ENCODE measurements at places on chromosomes 5 and 9.

DNA sequence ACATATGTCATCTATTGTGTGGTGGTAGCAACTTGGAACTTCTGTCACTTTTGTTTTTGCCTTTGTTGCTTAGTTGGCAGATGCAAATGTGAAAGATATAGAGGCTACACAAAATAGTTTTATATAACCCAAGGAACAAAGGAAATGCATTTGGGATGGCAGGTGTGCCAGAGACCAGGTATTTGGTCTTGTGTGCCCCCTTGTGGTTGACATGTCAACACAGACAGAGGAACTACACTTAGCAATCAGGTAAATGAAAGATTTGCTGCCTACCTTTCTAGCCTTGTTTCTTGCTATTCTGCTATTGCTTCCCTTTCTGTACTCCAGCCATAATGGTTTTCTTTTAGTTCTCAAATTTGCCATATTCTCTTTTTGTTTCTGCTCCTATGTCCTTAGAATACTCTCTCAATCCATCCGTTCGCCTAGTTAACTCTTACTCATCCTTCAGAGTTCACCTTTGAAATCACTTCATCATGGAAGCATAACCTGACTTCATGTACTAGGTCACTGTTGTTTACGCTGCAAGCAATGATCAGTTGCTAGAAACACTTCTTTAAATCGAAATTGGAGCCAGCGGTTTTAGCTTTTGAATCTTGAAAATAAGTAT is 119.5 kb downstream of the TRPM3 start:
- no peak for DNase-seq

- no peak for DNase-seq
These were observed 46.2 kb downstream of the PCA3 start for GRCh38 chr9:76810377-76810957.

DNA sequence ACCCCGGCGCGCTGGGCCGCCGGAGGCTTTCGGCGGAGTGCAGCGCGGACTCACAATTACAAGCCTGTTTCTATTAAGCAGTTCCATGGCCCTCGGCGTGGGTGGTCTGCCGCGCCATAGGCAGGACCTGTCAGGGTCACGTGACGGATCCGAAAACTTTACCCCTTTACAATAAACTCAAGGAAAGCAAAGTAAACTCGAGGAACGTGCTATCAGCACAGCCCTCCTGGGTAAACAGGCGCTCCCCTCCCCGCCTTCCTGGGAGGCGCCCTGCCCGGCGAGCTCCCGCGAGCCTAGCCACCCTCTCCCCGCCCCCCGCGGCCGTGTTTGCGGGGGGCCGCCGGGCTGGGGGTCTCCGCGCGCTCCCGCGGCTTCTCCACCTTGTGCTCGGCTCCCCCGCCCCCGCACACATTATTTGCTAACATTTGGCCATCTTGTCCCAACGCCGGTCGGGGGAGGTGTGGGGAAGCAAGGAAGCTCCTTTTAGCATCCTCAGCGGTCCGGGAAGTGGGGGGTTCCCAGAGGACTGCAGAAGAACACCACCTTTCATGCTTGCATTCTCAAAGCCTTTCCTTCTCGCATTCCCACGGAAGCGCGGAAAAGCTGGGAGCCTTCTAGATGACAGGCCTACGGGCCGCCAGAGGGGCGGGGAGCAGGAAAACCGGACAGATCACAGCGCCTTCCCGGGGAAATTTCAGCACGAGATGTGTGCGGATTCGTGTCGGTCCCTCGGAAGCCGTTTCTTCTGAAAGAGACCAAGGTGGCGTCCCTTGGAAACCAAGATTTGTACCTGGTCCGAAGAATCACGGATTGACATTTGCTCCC is at the start of gene PTCH1:
Gene PTCH1 (minus strand): TSS at position 238 of the 825 bp plus-strand sequence.
- DNase-seq, result no peak

GRCh38 chr9:2332663-2333062 is 288.9 kb upstream of the VLDLR start:
- no peak for DNase-seq

GRCh38 chr5:72197393-72197792 is 90.1 kb downstream of the MAP1B start:
- DNase-seq, result no peak

Measured in vagina (tissue), 2 donors.